Ovary (tissue), 10 donors: ENCODE measurements at places on chromosomes 4 and X.
A peak's percentile ranks its signal among the peaks of the same experiment; 100 is the strongest.

- H3K36me3 ChIP-seq, result no peaks in the 10 kb centered on the region
- no peak for DNase-seq
- H3K4me1 ChIP-seq, result no peaks in the 10 kb centered on the region
Measured at GRCh38 chr4:146063143-146063542, 112.4 kb upstream of the LSM6 start.

- no peak for DNase-seq
- H3K4me1 ChIP-seq, result no peaks in the 10 kb centered on the region
- H3K27me3 ChIP-seq, result no peaks in the 10 kb centered on the region
- H3K36me3 ChIP-seq, result no peaks in the 10 kb centered on the region
- H3K4me3 ChIP-seq, result no peak overlapping the region
Measured at GRCh38 chr4:148353571-148353970, 88.6 kb downstream of the NR3C2 start.

- H3K27ac ChIP-seq, result no peak overlapping the region
- no peak overlapping the region for H3K4me3 ChIP-seq
- H3K27me3 ChIP-seq, result no peaks in the 10 kb centered on the region
- no peak for DNase-seq
Measured at GRCh38 chr4:118113220-118113619, 78.9 kb downstream of the NDST3 start.

GRCh38 chr4:37124800-37125199 is 119.7 kb upstream of the NWD2 start:
- no peaks in the 10 kb centered on the region for H3K4me1 ChIP-seq
- H3K27ac ChIP-seq, result no peak overlapping the region
- no peak overlapping the region for H3K4me3 ChIP-seq
- no peaks in the 10 kb centered on the region for H3K27me3 ChIP-seq
- H3K36me3 ChIP-seq, result no peaks in the 10 kb centered on the region

- H3K27ac ChIP-seq, result no peak overlapping the region
- H3K36me3 ChIP-seq, result no peaks in the 10 kb centered on the region
- H3K4me1 ChIP-seq, result no peaks in the 10 kb centered on the region
- H3K4me3 ChIP-seq, result no peak overlapping the region
- no peaks in the 10 kb centered on the region for H3K27me3 ChIP-seq
Measured at GRCh38 chrX:78659955-78660354, 827 bp upstream of the RTL3 start.

DNA sequence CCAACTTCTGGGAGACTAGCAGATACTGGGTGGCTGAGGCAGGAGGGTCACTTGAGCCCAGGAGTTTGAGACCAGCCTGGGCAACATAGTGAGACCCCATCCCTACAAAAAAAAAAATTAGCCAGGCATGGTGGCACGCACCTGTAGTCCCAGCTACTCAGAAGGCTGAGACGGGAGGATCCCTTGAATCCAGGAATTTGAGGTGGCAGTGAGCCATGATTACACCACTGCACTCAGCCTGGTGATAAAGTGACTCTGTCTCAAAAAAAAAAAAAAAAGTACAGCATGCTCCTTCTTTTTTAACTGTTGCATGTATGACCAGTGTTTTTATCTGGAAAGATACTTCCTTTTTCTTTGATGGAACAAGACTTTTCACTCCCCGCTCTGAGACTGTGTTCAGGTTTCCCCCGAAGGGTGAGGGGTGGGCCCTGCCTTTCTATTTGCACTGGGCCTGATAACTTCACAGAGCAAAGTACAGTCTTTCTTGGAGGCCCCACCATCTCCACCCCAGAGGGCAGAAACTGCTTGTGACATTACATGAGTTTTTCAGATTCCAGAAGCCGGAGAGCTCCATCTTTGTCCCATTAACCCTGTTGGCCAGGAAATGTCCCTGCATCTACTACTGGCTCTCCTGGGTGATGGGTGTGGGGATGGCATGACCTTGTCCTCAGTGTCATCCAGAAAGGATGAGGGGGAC is 35.2 kb downstream of the NYX start:
- H3K4me3 ChIP-seq, result no peak overlapping the region
- no peaks in the 10 kb centered on the region for H3K36me3 ChIP-seq
- H3K27me3 ChIP-seq, result no peaks in the 10 kb centered on the region
- DNase-seq, result no peak
- H3K4me1 ChIP-seq, result no peaks in the 10 kb centered on the region

DNA sequence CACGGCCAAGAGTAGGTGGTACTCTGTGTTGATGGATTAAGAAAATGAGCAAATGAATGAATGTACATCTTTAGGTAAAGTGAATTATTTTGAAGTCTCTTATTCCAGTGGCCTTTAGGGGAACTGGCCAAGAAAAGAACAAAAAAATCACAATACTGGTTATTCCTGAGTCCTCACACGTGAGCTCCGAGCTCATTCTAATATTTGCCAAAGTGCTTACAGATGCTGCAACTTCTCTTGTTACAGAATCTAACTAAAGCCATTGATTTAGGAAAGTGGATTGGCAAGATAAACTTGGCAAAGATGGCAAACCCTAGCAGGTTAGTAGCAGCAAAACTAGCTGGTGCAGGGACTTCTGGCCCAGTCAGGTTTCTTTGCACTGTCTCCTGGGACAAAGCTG is 37.6 kb downstream of the IDS start:
- no peak for DNase-seq
- H3K27me3 ChIP-seq, result no peaks in the 10 kb centered on the region
- no peaks in the 10 kb centered on the region for H3K4me1 ChIP-seq
- no peak overlapping the region for H3K4me3 ChIP-seq
- no peak overlapping the region for H3K27ac ChIP-seq
- H3K36me3 ChIP-seq, result no peaks in the 10 kb centered on the region

- no peaks in the 10 kb centered on the region for H3K4me1 ChIP-seq
- no peak overlapping the region for H3K27ac ChIP-seq
- no peaks in the 10 kb centered on the region for H3K36me3 ChIP-seq
- DNase-seq, result no peak
- H3K27me3 ChIP-seq, result no peaks in the 10 kb centered on the region
Measured at GRCh38 chrX:39299615-39300014, 498.4 kb downstream of the MID1IP1 start.

DNA sequence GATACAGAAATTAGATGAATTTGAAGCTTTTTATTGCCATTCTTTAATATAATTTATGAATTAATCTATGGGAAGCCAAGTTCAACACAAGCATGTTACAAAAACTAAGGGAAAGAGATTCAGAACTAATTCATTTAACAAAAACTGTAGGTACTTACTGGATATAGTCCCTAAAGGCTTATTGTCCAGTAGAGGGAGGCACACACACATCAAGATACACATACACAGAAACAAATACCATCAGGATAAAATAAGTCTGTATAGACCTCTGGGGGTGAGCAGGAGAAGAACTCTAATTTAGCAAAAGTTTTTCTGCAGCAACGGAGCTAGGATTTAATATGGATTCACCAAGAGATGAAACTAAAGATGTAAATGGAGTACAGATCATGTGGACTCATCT is 83.0 kb upstream of the IL13RA1 start:
- no peaks in the 10 kb centered on the region for H3K4me1 ChIP-seq
- no peaks in the 10 kb centered on the region for H3K27me3 ChIP-seq
- DNase-seq, result no peak
- no peaks in the 10 kb centered on the region for H3K36me3 ChIP-seq
- H3K4me3 ChIP-seq, result no peak overlapping the region

DNA sequence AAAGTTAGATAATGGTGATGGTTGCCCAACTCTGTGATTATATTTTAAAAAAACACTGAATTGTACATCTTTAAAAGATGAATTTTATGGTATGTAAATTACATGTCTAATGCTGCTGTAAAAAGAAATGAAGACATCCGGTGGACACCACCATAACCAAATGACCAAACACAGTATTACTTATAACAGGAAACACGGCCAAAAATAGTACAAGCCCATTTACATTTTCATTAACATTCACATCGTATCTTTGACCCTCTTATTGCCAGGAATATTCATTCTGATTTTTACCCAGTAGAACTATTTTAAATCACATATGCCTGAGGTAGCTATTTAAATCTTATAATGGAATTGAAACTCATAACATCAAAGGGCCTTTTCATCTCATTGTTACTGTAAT is 143.2 kb downstream of the CFAP47 start:
- H3K36me3 ChIP-seq, result no peaks in the 10 kb centered on the region
- H3K4me1 ChIP-seq, result no peaks in the 10 kb centered on the region
- no peak overlapping the region for H3K27ac ChIP-seq
- no peak for DNase-seq
- H3K27me3 ChIP-seq, result no peaks in the 10 kb centered on the region

DNA sequence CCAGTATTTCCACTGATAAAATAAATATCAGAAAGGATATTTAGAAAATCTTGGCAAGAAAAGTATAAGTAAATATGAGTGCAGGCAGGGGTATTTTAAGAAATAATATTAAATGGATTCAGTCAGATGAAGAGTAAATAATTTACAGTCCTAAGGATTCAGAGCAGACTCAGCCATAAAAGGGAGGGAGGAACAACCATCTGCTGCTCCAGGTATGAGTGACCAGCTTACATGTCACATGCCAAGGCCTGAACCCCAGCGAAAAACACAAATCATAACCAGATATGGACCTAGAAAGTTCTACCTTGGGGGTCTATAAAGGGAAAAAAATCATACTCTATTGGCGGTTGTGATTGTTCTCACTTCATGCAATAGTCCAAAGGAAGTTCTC is 166.8 kb downstream of the COL4A6 start:
- no peak overlapping the region for H3K4me3 ChIP-seq
- H3K27ac ChIP-seq, result no peak overlapping the region
- no peaks in the 10 kb centered on the region for H3K27me3 ChIP-seq
- no peaks in the 10 kb centered on the region for H3K4me1 ChIP-seq
- no peak for DNase-seq

- no peaks in the 10 kb centered on the region for H3K36me3 ChIP-seq
- H3K27me3 ChIP-seq, result no peaks in the 10 kb centered on the region
- H3K27ac ChIP-seq, result no peak overlapping the region
- peak; percentile 23 for DNase-seq
- H3K4me1 ChIP-seq, result peaks cover 6% of the 10 kb centered on the region
Measured at GRCh38 chrX:10507181-10507580, 113.2 kb downstream of the MID1 start.

DNA sequence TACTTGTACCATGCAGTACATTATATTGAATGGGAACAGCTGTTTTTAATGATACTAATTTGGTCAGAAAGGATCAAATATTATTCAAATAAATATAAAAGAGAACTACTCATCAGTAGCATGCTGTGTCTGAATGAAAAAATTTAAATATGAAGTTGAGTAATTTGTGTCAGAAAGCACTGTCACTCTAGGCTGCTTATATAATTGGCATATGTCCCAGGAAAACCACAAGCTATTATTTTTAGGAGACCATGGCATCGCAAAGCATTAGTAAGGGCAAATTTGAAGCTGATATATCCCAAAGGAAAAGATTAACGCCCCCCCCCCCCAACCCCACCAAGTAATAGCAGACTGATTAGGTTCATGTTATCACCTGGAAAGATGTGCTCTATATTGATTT is 388.5 kb upstream of the SPANXN4 start:
- H3K36me3 ChIP-seq, result no peaks in the 10 kb centered on the region
- DNase-seq, result no peak
- H3K4me3 ChIP-seq, result no peak overlapping the region
- no peaks in the 10 kb centered on the region for H3K4me1 ChIP-seq
- no peak overlapping the region for H3K27ac ChIP-seq
- H3K27me3 ChIP-seq, result no peaks in the 10 kb centered on the region

- H3K27ac ChIP-seq, result no peak overlapping the region
- no peaks in the 10 kb centered on the region for H3K27me3 ChIP-seq
- no peaks in the 10 kb centered on the region for H3K36me3 ChIP-seq
Measured at GRCh38 chr4:148425327-148426110, 16.7 kb downstream of the NR3C2 start.
